ENCODE measurements at places on chromosomes 2 and 18. TPM values are rescaled to one million over a fixed set of nuclear protein-coding genes. Genes with fewer than 3 reads are reported as not detected.

GRCh38 chr2:98013407-98014042 is 17.8 kb upstream of the TMEM131 start:
- DNase-seq: peak; percentile 43

GRCh38 chr2:170156592-170156991 is 21.4 kb upstream of the MYO3B start:
- DNase-seq: no peak

DNA sequence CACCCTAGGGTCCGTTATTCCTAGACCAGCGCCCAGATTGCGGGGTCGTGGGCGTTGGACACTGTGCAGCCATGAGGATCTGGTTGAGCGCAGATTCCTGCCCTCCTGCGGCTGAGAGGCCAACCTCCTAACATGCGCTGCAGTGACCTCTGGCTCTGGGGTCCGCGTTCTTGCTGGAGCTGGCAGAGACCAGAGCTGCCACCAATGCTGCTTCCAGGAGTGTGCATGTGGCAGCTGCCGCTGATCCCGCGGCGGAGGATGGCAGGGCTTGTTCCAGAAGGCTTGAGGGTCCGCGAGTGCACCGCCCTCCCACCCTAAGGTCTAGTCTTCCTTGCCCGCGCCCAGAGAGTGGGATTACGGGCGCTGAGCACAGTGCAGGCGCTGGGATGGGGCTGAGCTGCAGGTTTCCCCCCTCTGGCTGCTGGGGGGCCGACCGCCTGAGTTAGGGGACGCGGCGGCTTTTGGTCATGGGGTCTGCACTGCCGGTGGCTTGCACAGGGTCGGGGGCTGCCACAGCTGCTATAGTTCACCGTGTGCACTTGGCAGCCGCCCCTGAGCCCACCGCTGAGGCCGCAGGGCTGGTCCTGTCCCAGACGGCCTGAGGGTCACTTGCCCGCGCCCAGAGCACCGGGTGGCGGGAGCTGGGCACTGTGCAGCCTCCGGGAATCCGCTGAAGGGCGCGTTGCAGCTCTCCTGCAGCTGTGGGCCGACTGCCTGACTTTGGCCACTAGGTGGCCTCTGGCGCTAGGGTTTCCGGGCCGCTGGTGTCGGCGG is 145.9 kb downstream of the CCDC74A start:
- peak; percentile 73 for DNase-seq

- DNase-seq: no peak
These were observed 15.2 kb upstream of the SCYGR1 start for GRCh38 chr2:227402959-227403358.

DNA sequence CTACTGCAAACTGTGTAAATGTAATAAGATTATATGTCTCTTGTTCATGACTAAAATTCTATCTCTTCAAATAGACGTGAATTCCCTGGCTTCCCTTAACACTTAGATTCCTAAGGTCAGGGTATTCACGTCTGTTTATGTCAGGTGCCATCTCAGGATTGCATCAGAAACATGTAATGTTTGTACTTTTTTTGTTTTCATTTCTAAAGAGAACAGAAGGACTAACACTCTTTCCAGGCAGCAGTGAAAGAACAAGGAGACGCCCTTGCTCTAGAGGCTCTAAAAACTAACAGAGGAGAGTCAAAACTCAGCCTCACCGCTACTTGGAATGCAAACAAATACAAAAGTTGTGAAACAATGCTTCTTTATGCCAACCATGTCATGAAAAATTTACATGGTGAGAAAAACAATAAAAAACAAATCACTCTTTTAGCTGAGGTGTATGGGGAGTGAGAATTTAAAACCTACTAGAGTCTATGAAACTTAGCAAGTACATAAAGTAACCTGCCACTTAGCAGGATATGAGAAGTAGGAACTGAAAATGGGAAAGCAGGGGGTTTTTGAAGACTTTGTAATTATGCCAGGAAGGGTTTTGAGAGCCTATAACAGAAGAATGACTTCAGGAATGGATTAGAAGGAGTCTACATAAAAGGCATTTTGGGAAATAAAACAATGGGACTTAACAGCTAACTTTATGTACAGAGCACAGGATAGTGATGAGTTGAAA is 522.7 kb downstream of the THSD7B start:
- no peak for DNase-seq

- DNase-seq: no peak
These were observed 152.0 kb downstream of the GREB1L start for GRCh38 chr18:21393986-21394385.

DNA sequence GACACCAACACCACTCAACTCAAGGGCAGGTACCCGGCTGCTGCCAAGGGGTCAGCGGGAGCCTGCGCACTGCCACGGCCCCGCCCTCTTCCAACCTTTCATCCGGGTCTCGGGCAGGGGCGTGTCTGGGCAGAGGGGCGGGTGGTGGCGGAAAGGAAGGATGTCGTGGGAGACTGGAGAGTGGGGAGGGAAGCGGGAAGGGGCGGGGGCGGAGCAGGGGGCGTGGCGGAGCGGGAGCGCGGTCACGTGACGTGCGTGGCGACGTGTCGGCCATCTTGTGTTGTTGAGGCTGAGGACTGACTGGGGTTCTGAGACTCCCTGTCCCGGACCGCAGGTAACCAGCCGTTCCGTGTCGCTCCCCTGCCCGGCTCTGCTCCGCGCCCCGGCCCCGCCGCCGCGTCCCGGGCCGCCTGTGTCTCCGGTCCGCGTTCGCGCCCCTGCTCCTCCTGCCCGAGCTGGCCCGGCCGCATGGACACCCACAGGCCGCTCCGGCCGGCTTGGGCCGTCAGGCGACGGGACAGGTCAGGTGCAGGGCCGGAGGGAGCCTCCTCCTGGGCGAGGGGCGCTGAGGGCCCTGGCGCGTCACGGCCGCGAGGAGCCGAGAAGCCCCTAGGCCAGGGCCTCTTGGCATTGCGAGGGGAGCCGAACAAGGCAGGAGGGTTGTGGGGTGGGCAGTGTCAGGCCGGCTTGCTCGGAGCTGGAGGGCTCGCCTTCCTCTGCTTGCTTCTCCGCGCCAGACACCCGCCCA is at the start of gene GIGYF2:
GIGYF2 (plus strand) TSS at position 273 of the 748 bp plus-strand sequence. CDS start 37,867 bp downstream, outside the sequence.
- peak; percentile 93 for DNase-seq

VWC2L gene
- not detected for total RNA-seq

TMEM169 gene
- 0.40 TPM for total RNA-seq

PUS10 gene
- 9.5 TPM for total RNA-seq

TBR1 gene
- total RNA-seq: not detected

PLCL1 gene
- 0.23 TPM for total RNA-seq

KIF1A gene
- 7.7 TPM for total RNA-seq

Measured in activated naive CD8-positive, alpha-beta T cell treated with anti-CD3 and anti-CD28 coated beads for 36 hours (primary cell).